ENCODE measurements at places on chromosomes 4 and X.
A peak's percentile ranks its signal among the peaks of the same experiment; 100 is the strongest.

DNA sequence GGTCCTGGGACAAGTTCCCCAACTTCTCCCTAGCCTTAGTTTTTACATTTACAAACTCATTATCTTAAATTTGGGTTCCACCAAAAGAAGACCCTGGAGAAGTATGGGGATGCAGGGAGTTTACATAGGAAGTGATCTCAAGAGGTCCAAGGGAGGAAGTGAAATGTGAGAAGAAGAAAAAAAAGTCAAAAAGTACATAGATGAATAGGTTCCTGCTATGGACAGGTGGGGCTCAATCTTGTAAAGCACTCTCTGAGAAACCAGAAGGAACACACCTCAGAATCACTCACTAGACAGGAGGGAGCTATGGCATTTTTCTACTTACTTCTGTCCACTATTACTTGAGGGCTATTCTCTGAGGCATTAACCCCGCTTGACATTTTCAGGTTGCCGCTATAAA is 56.6 kb downstream of the ARHGAP6 start:
- DNase-seq: no peak

- DNase-seq: no peak
Observed at GRCh38 chrX:15646543-15646942, 18.1 kb downstream of the CLTRN start.

- DNase-seq: no peak
Observed at GRCh38 chr4:163072222-163072621, 94.5 kb downstream of the NAF1 start.

- DNase-seq: no peak
Observed at GRCh38 chrX:74551934-74552333, 62.5 kb downstream of the RLIM start.

DNA sequence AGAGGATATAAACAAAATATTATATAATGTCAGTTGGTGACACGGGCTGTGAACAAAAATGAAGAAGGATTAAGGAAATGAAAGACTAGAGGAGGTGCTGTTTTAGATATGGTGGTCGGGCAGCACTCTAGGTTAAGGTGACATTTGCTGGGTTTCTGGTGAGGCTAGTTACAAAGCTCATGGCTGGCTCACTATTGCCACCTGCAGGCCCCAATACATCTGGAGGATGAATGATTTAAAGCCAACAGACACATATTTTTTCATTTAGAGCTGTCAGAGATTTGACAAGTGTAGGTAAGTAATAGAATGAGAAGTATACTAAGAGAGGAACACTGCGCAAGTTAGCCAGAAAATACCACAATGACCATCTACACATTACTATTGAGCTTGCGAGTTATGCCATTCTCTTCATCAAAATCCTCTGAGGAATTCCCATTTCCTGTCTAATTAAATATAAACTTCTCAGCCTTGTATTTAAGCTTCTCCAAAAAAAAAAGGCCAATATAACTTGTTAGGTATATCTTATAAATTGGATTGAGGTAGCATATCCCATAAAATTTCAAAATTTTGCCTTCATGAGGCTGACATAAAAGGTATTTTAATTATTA is 6.4 kb upstream of the FGG start:
- DNase-seq: no peak

DNA sequence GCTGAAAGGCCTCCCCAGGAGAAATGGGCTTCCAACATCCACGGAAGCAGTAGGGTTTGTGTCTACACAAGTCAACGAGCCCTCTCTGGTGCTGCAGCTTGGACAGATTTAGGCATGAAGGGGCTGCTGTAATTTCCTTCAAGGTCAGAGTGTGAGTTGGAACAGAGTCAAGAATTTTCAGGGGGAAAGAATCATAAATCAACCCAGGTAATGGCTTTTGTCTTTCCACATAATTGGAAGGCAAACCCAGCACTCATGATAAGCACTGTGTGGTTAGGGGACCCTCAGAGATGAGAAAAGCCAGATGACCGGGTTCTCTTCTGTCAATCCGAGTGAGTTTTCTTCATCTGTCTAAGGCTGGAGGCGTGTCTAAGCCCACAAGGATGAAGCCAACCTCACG is 78.6 kb upstream of the MXRA5 start:
- no peak for DNase-seq

GRCh38 chrX:34886011-34886410 is 56.6 kb upstream of the FAM47B start:
- no peak for DNase-seq

DNA sequence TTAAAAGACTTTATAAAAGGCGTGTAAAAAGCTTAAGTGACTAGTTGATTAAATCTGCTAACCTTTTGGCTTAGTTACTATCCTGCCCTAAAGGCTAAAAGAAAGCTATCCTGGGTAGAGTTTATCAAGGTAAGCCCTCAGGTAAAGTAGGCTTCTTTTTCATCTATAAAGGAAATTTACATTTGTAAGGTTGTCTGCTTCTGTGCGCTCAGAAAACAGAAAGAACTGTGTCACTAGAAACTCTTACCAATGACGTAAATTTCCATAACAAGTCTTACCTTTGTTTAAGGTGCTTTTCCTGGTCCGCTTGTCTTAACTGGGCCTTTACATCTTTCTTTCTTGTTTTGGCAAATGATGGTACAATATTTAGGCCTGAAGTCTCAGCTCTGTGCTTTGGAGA is 37.7 kb upstream of the FGF2 start:
- DNase-seq: no peak

DNA sequence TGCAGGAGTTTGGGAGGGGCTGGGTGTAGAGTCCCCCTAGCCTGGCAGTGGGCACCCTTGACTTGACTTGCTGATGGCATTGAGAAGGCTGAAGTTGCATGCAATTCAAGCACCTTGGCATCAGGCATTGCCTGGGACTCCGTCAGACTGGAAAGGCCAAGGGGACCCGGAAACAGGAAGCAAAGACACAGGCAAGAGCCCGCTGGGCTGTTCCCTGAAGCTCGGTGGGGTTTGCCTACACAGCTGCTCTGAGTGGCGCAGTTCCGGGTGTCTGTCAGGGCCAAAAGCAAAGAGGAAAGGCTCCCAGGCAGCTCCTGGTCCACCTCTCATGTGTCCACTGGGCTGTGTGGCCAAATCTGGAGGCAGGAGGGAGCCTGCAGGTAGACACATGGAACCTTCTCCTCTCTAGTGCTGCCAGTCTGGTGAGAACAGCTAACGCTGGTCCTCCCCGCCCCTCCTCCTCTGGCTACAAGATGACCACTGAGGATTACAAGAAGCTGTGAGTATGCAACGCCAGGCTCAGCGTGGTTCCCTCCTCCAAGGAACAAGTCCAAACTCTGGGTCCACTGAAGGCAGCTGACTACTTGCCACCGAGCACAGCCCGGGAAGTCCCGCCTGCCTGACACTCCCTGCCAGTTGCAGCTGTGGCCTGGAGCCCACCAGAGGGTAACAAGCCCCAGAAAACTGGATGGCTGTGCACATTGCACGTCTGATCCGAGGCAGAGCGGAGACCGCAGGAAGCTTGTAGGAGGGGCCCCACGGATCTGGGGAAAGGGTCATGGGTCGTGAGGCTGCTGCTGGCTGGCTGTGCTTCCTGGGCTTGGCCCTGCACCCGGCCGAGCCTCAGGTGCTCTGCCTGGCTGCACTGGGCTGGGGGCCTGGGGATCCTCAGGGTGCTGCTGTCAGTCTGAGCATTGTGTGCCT is 20.1 kb downstream of the ZNF185 start:
- DNase-seq: no peak

DNA sequence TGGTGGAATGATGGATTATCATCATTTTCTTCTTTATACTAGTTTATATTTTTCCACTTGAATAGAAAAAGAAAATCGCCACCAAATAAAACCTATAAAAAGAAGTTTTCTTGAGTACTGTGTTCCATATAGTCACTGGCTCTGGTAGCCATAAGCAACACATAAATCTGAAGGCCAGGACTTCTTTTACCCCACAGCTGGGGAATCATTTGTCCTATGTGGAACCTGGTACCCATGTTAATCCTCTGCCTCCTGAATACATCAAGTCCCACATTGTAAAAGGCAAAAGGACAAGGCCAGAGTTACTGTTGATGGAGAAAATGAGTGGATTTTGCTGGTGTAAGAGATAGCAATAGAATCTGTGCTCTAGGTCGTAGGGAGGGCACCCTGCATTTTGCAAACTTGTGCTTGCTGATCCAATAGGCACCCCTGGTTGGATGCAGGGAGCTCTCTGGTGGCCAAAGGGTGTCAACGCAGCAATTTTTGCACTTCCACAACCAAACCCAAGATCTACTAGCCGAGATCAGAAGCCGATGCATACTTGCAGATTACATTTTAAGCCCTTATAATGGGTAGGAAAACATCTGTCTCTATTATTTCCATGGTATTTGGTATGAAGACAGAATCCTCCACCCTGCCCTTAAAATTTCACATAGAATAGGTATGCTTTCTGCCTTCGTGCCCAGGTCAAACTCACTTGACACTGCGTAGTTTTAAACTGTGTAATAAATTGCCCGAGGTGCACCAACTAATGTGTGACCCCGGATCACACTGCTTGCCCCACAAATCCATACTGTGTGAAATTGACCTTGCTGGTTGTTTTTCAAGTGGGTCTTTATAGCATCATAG is 146.2 kb upstream of the SCML1 start:
- peak; percentile 65 for DNase-seq

DNA sequence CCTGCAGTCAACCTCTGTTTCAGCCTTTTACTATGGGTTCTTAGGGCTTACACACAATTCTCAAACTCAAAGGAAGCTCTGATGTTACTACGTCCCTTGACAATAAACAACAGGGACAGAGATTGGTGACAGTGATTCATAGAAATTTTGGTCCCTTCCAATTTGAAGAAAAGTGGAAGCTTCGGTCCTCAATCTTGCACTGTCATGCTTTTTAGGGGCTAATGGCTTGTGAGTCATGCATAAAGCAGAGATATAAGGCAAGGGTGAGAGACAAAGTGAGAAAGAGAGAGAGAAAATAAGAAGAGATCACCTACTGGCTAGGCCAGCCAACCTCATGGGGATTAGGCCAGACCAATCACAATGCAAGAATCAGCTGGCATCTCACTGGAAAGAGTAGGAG is 63.2 kb upstream of the STARD8 start:
- no peak for DNase-seq

DNA sequence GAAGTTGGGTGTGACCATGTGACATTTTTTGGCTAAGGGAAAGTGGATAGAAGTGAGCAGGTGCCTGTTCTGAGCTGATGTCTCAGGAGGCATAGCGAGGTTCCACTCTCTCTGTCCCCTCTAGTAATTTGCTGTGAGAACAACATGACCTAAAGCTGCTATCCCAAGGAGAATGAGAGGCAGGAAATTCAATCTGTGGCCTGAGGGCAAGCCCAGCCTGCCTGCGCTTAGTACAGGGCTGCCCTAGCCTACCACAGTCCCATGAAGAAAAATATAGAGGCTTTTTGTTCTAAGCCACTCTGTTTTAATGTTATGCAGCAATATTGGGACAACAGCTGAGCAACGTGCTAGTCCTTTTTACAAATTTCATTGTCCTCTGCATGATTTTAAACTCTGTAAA is 193.1 kb downstream of the LDB2 start:
- DNase-seq: no peak

DNA sequence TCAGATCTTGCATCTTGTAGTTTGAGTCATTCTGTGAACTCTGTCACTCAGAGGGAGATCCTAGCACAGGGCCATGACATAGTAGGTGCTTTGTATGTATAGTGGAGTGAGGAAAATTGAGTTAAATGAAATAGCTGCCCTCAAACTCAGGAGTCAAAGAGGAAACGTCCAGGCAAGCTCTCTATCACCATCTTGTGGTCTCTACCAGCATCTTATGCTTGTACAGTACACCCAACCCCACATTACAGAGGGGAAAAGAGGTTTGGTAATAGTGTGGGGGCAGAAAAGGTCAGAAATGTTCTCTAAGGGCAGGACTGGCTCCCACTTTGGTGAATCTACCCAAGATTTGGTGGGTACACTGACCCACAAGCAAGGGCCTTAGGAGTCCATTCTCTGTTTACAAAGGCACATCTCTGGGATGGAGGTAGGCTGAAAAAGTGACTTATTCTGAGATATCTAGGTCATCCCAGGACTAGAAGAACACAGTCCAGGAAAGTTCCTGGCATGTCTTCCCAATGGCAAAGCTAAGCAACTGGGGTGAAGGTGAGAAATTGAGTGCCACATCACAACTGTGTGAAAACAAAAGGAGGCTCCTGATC is 131.8 kb downstream of the OR13H1 start:
- no peak for DNase-seq

- no peak for DNase-seq
Observed at GRCh38 chr4:478373-478772, 20.6 kb downstream of the ZNF721 start.

DNA sequence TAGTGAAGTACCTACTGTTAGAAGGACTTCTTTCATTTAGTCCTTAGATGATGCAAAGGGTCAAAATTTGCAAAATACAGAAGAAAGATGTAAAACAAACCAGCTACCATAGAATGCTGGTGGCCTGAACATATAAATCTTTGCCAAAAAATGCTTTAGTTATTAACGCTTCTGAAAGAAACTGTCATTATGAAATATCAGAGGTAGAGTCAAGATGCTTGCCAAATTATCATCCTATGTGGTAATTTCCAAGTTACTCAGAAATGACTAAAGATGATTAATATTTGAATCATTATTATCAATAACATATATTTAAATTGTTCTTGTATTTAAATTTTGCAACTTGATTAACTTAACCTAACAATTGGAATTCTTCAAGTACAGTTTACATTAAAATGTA is 588.4 kb upstream of the FAM241A start:
- DNase-seq: no peak

DNA sequence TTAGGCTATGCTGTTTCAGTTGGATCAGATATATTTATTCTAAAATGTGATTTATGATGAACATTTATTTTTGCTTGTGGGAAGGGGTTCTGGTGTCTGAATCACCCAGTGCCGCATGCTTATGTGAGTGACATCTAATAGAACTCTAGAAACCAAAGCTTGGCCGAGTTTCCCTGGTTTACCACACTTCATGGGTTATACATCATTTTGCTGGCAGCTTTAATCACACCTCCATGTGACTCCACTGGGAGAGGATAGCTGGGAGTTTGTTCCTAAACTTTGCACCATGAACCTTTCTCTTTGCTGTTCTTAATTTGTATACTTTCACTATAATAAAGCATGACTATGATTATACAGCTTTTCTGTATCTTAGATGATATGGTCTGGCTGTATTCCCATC is 382.9 kb downstream of the INPP4B start:
- DNase-seq: no peak

DNA sequence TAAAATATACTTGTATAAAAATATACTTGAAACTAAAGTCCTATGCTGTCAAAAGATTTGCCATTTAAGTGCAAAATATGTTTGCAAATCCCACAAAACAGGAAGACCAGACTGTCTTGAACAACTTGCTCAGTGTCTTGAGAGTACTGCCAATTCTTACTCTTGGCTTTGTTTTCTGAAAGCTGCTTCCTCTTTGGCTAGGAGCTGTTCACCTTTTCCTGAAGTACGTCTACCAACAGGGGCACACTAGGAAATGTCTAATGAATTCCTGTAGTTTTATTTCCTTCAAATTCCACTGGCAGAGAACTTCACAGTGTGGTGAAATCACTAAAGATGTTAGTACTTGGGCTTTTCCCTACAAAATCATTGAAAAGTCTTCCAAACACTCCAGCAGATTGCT is 46.4 kb upstream of the ABCG2 start:
- no peak for DNase-seq

GRCh38 chr4:108540536-108540935 is 79.8 kb upstream of the RPL34 start:
- no peak for DNase-seq

Data from right lung (tissue), 10 donors.